ENCODE measurements at places on chromosomes 11 and 22.

- no peak for DNase-seq
These were observed 18.2 kb downstream of the KCNJ1 start for GRCh38 chr11:128848815-128849455.

DNA sequence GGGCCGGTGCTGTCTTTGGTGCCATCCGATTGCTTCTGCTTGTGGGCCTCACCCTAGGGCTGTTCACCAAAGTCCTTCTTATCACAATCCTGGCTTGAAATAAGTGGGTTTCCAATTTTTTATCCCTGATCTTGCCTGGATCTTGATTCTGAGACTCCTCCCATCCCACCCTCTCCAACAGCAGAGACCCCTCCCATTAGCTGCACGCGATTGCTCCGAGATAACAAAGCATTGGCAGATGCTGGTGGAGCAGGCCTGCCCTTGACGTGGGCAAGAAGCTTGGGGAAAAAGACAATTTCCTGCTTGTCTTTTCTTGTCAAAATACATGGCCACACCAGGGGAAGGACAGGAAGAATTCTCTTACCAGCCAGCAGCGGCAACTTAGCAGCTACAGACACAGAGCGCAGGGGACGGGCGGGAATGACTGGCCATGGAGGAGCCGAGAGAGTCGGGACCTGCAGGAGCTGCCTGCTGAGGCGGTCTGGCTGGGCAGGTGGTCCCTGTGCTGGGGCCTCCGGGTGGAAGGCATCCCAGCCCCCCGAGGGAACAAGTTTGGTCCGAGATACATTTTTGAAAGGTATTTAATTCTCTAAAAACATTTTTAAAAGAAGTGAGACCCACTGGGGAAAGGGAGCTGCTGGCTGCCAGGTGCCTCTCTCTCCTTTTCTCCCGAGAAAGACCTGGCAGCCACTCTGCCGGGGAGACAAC is 9.7 kb upstream of the BID start:
- no peak for DNase-seq

DNA sequence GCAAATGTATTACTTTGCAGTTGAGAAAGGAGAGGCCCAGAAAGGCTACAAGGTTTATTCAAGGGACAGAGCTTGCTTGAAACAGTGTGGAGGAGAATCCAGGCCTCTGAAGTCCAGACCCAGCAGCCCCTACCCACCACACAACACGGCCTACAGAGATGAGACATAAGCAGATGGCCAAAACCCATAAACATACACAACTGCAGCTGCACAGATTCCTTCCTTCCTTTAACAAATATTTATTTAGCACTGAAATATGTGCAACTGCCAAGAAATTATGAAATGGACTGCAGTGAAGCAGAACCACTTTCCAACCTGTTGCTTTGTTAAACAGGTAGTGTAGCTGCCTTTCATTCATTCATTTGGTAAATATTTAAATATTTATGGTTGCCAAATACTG is 122.3 kb downstream of the SPATA19 start:
- DNase-seq, result no peak

GRCh38 chr22:47189056-47189916 is 426.8 kb downstream of the TBC1D22A start:
- DNase-seq, result no peak

DNA sequence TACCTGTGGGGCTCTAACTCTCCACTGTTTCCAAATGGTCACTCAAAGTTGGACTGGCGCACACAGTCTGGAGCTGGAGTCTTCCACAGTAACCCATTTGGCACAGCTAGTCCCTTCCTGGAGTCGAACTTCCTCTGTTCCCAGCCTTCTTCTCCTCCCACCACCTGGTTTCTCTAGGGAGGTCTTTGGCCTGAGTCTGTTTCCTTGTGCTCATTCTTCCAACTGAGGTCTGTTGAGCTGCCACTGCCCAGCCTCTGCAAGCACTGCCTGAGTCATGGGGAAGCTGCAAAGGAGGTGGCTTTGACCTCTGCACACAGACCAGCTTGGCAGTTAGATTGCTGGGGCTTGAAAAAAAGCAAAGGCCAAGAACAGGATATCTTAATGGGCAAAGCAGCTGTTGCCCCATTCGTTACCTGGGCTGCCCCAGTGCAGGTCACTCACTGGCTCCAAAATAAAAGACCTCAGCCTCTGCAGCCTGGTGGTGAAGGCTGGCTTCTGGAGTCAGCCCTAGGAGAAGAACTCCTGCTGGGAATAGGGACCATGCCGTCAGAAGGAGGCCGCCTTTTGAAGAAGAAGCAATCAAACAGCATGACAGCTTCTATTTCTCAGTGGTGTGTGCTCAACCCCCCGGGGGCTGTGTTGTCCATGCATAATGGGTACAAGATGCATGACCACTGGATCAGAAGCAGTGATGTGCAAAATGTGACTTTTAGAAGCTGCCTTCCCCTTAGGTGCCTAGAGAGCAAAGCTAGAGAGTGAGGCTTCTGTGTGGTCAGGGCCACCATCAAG is 3.0 kb downstream of the ADAMTS15 start:
- no peak for DNase-seq

DNA sequence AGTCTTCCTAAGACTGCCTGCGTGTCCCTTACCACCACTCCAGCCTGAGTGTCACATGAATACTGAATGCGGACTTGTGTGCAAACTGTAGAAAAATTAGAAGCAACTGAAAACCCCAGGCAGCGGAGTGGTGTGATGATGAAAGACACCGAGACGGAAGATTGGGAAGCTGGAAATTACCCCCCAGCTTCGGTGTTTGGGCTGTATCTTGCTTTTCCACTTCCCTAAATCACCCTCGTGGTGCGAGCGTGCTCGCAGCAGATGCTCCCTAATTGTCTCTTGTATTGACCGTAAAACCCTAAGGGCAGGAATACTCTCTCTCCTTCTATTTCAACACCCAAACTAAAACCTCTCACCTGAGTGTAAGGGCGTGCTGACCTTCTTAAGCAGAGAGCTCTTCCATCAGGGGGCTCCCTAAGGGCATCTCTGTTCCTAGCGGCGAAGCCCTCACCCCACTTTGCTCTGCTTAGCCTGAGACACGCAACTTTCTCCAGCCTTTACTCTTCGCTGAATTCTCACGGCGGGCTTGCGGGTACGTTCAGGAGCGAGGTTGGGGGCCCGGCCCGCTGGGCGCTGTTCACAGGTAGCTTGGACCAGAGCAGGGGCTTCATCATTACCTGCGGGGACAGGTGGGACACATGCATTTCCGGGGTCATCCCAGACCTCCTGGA is 62.4 kb downstream of the CRYBB2 start:
- DNase-seq, result no peak

- no peak for DNase-seq
These were observed 3.1 kb downstream of the GRIK4 start for GRCh38 chr11:120514541-120515121.

DNA sequence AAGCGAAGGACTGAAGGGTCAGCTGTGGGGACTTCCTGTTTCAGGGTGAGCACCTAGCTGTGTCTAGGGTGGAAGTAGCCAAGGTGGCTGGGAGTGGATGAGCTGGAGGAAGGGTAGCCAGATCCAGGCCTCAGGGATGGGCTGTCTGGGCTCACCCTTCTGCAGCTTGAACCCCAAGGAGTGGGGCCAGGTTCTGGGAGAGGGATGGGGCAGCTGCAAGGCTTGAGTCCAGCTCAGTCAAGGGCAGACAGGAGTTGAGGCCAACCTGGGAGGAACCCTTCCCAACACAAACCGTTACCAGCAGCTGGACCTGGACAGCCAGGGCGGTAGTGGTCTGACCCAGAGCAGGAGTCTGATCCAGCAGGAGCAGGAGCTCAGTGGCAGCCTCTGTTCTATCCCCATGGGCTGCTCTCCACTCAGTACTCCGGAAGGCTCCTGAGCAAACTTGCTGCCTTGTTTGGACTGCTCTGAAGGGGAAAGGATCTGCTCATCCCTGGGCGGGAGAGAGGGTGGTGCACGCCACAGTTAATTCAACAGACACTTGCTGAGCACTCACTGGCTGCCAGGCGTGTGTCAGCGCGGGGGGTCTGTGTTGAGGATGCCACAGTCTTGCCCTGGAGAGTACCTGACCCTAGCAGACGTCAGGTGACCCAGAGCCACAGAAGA is 53.8 kb upstream of the THY1 start:
- no peak for DNase-seq

GRCh38 chr11:64415996-64416728 is 57.2 kb downstream of the RPS6KA4 start:
- DNase-seq, result no peak

DNA sequence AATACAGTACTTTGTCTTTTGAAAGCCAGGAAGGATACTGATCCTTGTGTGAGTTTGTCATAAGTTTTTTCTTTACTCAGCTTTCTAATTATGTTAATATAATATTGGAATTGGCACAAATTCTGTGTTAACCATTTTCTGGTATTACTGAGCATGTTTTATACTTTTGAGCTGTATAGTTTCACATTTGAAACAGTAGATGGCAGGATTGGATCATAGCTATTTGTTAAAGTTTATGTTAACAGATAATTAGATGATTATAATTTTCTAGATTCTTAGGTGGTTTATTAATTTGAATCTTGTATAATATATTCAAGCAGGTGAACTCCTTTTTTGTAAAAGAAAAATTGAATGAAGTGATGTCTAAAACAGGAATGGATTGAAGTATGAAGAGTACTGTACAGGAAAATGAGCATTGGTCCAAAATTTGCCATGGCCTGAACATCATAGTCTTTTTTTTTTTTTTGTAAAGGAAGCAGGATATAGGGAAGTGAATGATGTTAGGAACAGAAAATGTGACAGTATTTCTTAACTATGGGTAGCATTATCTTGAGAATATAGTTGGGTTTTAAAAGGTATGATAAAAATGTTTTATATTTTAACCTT is 102.0 kb downstream of the CYP2R1 start:
- no peak for DNase-seq

DNA sequence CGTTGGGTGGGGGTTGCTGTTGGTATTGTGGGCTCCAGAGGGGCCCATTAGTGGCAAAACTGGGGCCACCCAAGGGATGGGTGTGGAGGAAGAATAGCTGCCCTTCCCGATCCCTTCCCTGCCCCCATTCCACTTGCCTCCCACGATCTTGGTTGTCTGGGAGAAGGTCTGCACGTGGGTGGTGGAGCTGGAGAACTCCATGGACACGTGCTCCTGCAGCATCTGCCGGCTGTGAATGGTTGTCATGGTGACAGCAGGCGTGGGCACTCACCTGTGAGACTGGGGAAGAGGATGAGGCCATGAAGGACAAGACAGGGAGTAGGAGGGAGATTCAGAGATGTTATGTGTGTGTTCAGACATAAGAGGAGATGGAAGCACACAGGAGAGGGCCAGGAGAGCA is 2.0 kb downstream of the IGSF22 start:
- no peak for DNase-seq

DNA sequence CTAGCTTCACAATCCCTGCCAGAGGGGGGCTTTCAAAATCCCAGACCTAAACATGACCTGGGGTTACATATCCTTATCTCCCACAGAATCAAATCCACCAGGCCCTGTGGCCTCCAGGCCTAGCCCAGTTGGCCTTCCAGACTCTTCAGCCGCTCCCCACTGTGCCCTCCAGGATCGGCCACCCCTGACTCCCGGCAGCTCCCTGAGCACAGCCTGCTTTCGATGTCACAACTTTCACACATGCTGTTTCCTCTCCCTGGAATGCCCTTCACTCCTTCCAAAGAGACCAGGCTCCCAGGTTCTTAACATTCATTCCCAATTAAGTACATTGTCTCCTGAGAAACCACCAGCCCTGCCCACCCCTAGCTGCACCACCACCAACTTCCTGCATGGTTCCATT is 62.7 kb downstream of the CSNK2A3 start:
- DNase-seq, result no peak

GRCh38 chr11:68938088-68938487 is 34.4 kb downstream of the IGHMBP2 start:
- no peak for DNase-seq

- no peak for DNase-seq
These were observed 14.6 kb upstream of the CELSR1 start for GRCh38 chr22:46551996-46552395.

DNA sequence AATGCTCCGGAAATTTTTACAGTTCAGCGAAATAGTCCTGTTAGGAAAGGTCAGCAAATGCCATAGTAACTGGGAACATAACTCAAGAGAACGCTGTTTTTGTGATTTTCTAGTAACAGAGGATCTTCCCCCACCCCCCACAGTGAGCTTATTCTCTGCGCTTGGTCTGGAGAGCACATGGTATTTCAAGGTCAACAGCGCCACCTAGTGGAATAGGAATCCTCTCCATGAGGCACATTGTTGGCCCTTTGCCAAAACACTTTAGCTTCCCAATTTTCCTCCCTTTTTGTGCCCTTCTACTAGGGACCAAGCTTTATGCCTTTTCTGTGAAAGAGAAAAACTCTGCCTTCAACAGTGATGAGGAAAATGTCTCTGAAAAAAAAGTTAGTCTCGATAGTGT is 13.2 kb upstream of the OR4C12 start:
- no peak for DNase-seq

- DNase-seq, result no peak
These were observed 145.2 kb downstream of the AASDHPPT start for GRCh38 chr11:106222626-106223025.

- DNase-seq, result no peak
These were observed 22.4 kb downstream of the KIRREL3 start for GRCh38 chr11:126978165-126978564.

DNA sequence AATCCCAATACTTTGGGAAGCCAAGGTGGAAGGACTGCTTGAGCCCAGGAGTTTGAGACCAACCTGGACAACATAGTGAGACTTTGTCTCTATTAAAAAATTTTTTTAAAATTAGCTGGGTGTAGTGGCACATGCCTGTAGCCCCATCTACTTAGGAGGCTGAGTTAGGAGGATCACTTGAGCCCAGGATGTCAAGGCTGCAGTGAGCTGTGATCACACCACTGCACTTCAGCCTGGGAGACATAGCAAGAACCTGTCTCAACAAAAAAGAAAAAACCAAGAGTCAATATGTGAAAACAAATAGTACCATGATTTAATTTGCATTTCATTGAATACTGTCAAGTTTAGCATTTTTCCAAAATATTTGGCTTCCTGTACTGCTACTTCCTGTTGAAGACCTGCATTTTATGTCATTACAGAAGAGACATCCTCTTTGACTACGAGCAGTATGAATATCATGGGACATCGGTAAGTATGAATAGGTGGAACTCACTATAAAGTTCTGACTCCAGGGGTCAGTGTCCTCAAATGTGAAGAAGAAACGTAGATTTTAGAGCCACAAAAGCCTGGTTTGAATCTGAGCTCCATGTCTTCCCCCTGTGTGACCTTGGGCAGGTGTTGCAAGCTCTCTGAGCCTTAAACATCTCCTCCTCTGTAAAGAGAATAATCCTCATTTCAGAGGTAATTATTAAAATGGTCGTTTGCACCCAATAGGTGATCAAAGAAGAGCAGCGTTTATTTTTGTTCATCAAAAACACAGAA is 16.0 kb downstream of the CDC45 start:
- no peak for DNase-seq

DNA sequence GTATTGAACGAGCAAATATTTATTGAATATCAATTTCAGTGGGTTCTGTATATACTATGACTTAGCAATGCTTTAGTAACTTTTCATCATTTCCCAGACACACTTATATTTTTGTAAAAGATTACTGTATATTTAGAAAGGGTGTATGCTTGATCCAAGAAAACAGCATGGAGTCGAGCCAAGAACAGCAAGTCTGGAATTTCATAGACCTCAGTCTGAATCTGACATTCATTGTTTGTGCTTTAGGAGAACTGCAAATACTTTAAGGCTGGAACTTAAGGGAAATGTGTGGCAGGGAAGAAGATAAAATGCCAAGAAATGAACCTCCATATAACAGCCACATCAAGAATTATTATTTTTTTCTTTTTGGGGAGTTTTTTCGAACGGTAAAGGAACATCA is 1156.8 kb downstream of the LRRC4C start:
- DNase-seq, result no peak

- no peak for DNase-seq
These were observed 106.7 kb downstream of the MORC2 start for GRCh38 chr22:30861688-30862552.

GRCh38 chr11:72471005-72471898 is 36.9 kb upstream of the CLPB start:
- DNase-seq, result no peak

Data from esophagus squamous epithelium (tissue), 5 donors.